Left lung (tissue), 14 donors: ENCODE measurements at places on chromosomes 7 and 10. TPM values are rescaled to one million over a fixed set of nuclear protein-coding genes. Genes with fewer than 3 reads are reported as not detected.

The OR6B1 gene
- polyA plus RNA-seq: not detected

- no peak for DNase-seq
Observed at GRCh38 chr10:72257051-72257892, 16.5 kb upstream of the DDIT4 start.

DNA sequence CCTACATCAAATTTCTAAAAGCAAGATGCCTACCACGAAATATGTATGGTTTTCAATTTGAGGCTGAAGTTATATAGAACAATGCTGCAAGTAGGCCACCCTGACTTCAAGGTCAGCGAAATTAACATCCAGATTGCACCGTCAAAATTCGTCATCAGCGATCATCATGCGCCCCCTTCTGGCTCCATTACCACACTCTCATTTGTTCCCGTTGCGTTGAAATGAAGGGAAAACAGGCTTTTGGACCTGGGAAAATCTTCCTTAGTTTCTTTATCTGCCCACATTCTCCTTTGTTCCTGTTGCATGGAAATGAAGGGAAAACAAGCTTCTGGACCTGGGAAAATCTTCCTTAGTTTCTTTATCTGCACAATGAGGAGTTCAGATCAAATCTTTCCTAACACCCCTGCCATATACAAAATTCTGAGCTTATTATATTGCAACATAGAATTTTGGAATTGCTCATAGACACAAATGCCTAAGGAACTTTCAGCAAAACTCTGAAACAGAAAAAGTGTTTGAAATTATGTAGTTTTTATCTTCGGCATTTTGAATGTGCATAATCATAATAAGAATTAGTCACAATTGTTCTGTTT, 98.2 kb upstream of the PRKCQ start:
- DNase-seq: no peak

DNA sequence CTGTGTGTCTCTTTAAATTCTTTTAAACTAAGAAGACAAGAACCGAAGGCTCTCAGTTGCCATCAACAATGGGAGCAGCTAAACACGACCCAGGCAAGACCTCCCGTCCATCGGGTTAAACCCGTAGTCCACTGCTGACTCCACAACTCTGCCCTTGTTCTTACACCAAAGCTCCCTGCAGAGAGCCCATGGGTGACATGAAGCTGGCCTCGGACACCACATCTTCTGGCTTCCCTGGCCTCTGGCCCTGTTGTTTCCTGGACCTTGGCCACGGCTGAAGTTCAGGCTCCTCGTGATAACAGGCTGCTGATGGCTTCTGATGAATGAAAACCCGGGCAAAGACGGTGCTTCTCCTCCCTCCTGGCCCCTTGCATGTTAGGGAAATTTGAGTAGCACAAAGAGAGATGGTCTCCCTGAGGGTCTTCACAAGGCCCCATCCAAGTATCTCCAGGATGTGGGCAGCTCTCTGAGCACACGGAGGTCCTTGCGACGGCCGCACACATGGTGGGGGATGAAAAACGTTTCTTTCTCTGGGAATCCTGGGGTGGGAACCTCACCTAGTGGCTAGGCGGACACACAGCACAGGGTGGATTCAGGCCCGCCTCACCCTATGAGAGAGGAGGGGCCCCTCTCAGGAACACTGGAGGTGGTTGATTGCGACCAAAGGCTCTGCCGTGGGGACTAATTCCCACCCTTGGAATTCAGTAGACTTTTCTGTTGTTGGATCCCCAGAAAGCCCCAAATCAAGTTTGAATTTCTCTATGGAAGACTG, 271.1 kb downstream of the ADARB2 start:
- no peak for DNase-seq

The MALRD1 gene
- 5.2 TPM for polyA plus RNA-seq

The CNTNAP2 gene
- polyA plus RNA-seq: 40.9 TPM

GRCh38 chr10:71516890-71517289, 120.2 kb downstream of the CDH23 start:
- DNase-seq: no peak

DNA sequence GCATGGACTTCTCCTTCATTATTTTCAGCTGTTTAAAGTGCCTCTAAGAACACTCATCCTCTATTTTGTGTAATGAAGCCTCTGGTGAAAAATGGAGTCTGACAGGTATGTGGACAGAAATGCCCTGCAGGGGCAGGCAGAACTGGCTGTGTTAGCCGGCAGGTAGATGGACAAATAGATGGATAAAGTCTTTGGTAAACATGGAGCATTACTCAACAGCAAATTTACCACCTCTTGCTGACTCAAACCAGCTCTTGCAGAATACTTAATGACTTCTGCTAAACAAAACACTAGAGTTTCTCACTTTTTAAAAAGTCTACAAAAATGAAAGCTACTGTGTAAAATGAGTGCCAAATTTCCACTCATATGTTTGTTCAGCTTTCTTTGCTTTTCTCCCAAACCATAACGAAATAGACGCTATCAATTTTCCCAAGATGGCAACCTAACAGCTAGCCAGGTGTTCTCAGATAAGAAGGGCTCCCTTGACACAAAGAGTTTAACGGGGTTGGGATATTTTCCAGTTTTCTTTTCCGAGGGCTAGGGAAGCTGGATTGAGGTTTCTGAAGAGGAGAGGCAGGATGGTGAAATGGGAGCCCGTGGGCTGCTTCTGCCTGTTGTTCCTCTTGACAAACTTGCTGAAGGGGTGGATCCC, 71.9 kb upstream of the HABP2 start:
- peak; percentile 57 for DNase-seq

GRCh38 chr7:91784469-91784868, 96.0 kb downstream of the MTERF1 start:
- DNase-seq: no peak

GRCh38 chr7:105802604-105803428, 73.6 kb downstream of the ATXN7L1 start:
- no peak for DNase-seq

DNA sequence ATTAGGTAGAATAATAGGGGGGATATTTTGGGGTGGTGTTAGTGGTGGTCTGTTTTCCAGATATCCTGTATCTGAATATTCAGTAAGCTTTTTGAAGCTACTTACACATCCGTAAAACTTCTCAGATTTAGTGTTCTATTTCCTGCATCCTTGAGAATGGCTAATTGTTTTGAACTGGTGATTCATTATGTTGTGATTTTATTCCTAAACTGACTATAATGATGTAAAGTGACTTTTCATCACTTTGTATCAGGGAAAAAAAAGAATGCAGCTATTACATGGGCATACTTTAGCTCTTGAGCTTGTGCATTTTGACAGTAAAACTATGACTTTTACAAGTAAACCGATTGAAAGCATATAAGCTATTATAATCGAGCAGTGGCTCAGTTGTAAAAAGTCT, 18.2 kb downstream of the WAC start:
- DNase-seq: no peak

- no peak for DNase-seq
Observed at GRCh38 chr7:139600306-139600705, 76.8 kb downstream of the CLEC2L start.

- no peak for DNase-seq
Observed at GRCh38 chr7:30992414-30992813, 28.7 kb downstream of the GHRHR start.

GRCh38 chr10:107157071-107157470, 7.4 kb downstream of the SORCS1 start:
- DNase-seq: no peak

The AKR1C4 gene
- polyA plus RNA-seq: not detected

GRCh38 chr7:40419806-40420205, 285.0 kb downstream of the SUGCT start:
- peak; percentile 1 for DNase-seq

DNA sequence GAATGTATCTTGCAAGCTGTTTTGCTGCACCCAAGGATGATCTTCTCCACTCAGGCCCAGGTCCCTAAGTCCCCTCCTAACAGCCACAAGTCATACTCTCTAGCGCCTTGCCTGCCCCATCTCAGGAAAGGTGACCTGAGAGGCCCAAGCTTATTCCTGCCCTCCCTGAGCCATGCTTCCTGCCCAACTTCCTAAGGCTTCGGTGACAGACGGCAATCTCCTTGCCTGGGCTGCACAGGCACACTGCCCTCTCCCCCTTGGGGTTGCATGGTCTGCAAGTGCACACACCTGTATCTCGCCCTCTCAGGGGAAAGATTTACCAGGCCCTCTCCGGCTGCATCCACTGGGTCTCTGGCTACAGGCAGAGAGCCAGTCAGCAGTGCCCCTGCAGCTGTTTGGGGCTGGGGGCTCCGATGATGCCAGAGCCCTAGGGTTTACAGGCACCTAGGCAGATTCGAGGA, 771 bp upstream of the ADIRF start:
- peak; percentile 44 for DNase-seq

DNA sequence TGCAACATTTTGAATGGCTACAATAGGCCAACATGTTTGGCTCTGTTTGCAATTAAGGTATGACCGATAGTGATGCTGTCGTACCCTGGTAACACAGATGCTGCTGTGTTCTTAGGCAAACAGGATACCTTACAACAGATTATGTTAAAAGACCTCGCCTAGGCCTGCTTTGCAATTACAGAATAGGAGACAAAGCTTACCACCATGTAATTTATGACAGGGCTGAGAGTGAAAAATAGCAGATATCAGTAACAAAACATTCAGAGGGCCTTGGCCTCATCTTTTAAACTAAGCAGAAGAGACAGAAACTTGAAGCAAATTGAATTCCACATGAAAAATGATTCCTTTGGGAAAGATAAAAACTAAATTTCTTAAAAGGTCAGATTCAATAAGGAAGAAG, 29.4 kb upstream of the ABLIM1 start:
- no peak for DNase-seq

The PHKG1 gene
- polyA plus RNA-seq: 3.9 TPM

DNA sequence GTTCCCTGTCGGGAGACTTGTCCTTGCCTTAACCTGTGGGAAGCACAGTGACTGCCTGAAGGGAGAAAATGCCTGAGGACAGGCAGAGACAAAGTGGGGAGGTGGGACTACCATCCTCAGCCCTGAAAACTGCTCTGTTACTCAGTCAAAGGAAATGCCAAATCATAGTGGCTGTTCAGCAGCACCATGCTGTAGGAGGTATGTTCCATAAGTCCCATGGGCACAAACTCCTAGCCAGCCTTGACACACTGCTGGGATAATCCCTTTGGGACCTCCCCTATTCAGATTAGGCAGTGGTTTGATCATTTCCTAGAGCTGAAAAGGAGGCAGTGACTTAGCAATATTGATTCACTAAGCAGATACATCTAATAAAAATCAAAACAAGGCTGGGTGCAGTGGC, 80.1 kb downstream of the MCU start:
- no peak for DNase-seq

The ZPBP gene
- 0.21 TPM for polyA plus RNA-seq

DNA sequence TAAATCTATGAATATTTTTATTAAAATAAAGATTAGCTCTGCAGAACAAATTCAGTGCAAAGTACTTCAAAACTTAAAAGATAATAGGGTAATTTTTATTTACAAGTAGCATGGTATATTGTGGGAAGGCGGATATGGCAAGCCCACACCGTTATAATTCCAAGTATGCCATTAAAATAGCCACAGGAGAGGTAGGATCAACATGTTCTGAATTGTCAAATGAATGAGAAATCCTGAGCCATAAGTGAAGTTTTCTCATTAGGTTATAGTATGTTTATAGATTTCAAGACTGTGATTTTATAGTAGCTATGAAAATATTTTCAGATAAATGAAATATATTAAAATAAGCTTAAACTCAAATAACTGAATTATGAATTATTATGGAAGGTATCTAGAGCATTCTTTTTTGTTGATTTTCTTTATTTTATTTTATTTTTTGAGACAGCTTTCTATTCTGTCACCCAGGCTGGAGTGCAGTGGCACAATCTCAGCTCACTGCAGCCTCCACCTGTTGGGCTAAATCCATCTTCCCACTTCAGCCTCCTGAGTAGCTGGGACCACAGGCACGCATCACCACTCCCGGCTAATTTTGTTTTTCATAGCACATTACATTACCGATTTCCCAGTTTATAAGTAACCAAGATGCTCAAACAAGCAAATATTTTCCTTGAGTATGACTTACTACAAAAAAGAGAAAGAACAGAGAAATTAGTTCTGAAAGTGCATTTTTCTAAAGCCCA, 956.6 kb downstream of the GATA3 start:
- no peak for DNase-seq

- DNase-seq: no peak
Observed at GRCh38 chr7:102444961-102445673, 11.7 kb downstream of the ORAI2 start.

The CALML5 gene
- not detected for polyA plus RNA-seq

GRCh38 chr7:94276795-94277194, 117.9 kb upstream of the COL1A2 start:
- DNase-seq: peak; percentile 60

DNA sequence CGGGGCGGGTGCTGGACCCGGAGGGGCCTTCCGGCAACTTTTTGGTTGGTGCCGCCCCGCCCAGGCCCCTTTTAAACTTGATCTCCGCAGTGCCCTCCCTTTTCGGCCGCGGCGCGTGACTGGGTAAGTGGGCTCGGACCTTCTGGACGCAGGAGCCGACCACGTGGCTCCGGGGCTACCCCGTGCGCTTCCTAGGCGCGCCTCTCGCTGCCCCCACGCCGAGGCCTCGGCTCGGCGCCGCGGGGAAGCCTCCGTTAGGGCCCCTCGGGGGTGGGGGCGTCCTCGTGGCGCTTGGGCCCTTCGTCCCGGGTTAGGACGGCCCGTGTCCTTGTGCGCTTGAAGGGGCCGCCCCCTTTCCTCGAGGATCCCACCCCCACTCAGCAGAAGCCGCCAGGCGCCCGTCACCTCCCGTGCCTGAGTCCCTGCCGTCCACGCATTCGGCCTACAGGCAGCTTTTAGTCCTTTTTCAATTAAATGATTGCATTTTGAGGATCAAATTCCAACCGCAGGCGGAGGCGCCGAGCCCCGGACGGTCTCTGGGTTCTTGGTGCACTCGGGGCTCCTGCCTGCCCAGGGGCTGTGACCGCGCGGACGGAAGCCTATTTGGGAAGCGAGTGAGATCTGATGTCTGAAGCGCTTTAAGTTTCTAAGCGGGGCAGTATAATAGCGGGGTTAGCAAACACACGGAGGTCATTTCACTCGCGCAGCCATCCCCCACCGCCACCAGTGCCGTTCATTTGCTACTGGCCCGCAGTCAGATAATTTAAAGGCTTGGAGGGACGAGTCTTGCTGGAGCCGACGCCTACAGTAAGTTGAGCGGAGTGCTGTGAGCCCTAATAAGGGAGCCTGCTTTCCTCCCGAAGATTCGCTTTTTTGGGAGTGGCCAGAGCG, 31.8 kb upstream of the TOMM7 start:
- DNase-seq: peak; percentile 83

DNA sequence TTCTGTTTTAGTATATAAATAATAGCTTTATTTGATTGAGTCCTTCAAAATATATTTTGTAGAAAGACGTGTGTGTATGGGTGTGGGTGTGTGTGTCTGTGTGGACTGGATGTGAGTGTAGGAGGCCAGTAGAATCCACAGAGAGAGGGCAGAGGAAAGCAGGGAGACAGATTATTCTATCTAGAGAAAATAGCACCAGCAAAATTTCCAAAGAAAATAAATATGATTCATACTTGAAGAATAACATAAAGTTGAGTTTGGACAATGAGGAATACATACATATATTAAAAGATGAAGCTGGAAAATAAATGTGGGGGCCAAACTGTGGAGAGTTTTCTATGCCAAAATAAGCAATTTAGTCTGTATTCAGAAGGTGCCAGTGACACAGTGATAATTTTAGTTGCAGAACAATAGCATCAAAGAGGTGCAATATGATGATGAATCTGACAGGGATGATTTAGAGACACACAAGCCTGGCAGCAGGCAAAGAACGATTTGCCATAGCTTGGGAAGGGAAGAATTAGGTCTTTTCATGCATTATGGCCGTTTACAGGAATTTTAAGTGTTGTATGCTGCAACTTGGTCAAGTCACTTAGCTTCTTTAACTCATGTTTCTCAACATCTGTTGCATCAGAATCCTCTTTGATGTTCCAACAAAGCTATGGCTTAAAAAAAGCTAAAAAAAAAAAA, 121.3 kb downstream of the SEMA3A start:
- DNase-seq: no peak

- DNase-seq: peak; percentile 79
Observed at GRCh38 chr10:97353945-97354344, 19.4 kb upstream of the FRAT2 start.
